Cardiac muscle cell (in vitro differentiated cells and primary cell): ENCODE measurements at places on chromosomes 4 and X.

GRCh38 chrX:120260369-120260768 lies 9.8 kb downstream of the ZBTB33 start:
- no peak for DNase-seq

DNA sequence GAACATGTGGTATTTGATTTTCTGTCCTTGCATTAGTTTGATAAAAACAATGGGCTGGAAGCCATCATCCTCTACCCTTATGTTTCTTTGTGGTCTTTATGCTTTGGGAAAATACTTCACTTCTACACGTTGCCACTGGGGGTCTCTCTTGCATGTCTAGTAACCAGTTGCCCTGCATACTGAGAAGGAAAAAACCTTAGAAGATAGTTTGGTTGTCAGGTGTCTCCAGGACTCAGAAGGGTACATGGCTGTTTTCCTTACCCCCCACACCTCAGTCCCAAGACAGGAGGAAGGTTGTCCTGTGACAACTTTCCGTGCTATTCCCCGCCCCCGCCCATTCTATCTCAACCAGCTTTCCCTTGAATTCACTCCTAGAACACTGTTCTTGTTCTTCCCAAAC lies 62.1 kb upstream of the LANCL3 start:
- DNase-seq = peak; percentile 31

GRCh38 chr4:85946821-85947220 lies 413.0 kb downstream of the MAPK10 start:
- DNase-seq = no peak

GRCh38 chr4:167023364-167023925 lies 210.8 kb downstream of the SPOCK3 start:
- DNase-seq = peak; percentile 17

GRCh38 chr4:95155759-95156451 lies 392.9 kb downstream of the UNC5C start:
- peak; percentile 33 for DNase-seq

DNA sequence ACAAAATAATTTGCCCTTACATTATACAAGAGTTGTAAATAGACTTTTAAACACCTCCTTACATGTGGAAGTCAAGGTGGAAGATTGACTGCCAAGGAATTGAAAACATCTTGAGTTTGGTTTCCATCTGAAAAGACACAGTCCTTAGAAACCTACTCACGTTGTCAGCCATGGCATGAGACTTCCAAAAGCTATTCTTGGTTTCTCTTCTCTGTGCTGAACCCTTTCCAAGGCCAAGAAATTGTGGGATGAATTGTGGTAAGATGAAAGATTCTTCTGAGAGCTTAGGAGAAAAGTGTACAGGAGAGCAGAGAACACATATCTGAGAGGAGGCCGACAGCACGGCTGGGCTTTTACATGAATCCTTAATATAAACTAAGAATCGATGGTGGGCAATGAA lies 370.0 kb downstream of the FBXW7 start:
- no peak for DNase-seq

DNA sequence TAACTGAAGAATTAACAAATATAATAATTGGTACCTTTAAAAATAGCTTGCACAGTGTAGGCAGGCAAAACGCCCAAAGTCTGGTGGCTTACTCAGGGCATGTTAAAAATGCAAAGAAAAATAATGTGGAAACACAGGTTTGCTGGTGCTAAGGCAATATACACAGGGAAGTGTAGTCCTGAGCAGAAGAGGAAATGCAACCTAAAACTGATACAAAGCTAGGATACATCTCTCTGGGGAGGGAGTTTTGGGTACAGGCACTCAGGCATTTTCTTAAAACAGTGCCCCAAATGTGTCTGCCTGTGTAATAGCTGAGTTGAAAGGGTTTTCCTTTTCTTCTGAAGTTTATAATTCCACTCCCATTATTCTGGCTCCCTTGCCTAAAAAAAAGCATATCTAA lies 47.4 kb downstream of the TMPRSS11E start:
- DNase-seq = no peak

- DNase-seq = peak; percentile 41
Observed at GRCh38 chrX:128816919-128817318, 706.4 kb downstream of the SMARCA1 start.

GRCh38 chr4:38747629-38748028 lies 35.2 kb downstream of the TLR10 start:
- no peak for DNase-seq

DNA sequence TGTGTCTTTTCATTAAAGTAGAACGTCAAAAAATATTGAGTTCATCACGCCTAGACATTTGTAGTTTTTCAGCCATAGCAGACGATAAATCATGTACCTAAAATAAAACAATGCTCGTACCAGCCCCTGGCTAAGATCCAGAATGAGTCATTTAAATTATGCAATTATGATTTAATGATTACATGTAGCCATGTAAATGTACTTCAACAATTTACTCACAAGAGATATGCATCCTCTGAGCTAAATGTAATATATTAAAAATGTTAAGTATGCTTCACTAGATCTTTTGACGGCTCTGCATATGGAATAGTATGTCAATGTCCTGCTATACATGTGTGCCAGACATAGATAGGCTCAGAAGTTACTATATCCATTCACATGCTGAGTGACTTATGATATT lies 1077.8 kb downstream of the ARAP2 start:
- DNase-seq = no peak

GRCh38 chr4:140609548-140610425 lies 41.0 kb upstream of the UCP1 start:
- DNase-seq = peak; percentile 82

DNA sequence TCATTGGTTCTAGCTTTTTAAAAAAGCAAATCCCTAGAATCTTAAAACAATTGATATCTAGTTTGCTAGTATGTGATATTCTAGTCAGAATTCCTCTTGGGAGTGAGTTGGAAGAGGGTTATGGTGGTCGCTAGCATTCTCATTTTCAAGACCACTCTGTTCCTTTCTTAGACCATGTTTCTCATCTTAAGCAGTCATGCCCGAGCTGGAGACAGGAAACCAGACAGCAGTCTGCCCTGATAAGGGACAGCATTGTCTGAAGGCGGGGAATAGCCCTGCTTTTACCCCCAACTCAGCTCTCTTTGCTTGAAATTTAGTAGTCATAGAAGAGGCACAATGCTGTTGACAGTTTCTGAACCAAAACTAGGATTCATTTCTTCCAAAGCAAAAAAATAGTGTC lies 5.2 kb downstream of the KLF3 start:
- peak; percentile 53 for DNase-seq

DNA sequence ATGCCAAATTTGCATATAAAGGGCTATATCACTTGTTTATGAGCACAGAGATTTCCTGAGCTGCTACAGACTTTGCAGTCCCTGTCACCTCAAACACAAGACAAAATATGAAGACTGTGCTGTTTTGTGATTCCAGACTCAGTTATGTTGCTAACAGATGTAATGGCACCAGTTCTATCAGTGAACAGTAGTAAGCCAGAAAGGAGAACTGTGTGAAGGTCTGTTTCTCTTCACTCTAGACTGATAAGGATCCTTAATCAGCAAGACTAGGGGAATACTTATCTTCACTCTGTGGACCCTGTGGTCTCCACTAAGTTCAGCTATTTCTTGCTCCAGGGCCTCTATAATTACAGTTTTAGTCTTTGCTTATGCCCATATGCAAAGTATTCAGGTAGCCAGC lies 82.7 kb downstream of the ANXA5 start:
- peak; percentile 7 for DNase-seq

DNA sequence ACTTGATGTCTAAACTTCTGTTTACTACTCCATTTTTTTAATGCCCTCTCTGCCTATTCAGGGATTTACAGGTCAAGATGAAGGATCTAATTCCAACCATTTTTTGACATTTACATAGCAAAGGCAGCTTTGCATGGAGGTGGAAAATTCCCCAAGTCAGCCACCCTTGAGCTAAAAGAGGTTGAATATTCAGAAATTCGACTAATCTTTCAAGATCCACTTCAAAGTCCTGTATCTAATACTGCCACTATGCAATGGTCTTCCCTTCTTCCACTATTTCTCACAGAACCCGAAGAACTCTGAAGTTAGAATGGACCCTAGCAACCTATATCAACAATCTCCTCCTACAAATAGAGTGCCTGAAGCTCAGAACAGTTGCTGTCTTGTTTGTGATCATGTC lies 21.6 kb downstream of the CFAP97 start:
- no peak for DNase-seq

DNA sequence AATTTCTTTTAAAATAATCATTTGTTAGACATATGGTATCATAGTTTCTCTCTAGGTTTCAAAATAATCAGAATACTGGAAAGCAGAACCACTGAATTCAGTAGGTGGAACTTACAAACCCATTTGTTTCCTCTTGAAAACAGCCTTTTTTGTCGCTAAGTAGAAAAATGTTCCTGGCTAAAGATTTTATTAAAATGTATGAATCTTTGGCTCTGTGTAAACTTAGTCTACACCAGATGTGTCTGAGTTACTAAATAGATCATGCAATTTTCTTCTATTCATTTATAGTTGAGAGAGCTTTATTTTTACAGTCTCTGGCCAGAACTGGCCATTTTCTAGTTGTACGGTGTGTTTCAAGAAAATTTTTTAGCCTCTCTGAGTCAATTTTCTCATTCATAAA lies 1.0 kb downstream of the CYSLTR1 start:
- no peak for DNase-seq

DNA sequence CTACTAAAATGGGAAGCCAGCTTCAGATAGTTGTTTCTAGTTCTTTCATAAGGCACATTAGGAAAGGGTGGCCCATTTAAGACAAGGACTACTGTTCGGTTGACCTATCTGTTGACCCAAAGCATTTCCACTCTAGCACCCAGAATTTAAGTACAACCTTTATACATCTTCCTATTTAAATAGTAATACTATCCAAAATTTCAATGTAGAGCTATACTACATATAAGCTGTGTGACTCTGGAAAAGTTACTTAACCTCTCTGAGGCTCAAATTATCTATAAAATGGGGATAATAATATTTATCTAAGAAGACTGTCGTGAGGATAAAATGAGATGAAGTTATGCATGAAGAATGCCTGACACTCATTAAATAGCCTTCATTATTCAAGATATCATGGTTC lies 82.0 kb upstream of the TMEM164 start:
- DNase-seq = no peak

- DNase-seq = no peak
Observed at GRCh38 chr4:8394806-8395205, 45.7 kb downstream of the ACOX3 start.

GRCh38 chr4:186536285-186536684 lies 19.1 kb downstream of the MTNR1A start:
- DNase-seq = no peak
